ENCODE measurements at places on chromosomes 13 and 19.

DNA sequence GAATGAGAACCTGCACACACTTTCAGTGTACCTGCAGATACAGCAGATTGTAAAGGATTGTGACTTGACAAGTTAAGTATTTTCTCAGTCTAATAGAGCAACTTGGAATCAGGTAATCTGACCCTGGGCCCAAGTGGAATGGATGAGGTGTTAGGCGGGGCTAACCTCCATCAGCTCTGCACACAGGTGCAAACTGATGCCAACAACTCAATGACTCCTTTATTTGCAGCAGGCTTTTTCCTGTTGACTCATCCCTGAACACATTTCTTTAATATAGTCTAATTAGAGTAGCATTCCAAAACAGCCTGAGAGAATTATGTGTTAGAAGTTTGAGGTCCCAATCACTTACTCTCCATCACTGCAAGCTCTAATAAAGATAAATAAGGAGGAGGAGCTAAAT lies 48.8 kb downstream of the TPT1 start:
- DNase-seq, result no peak

DNA sequence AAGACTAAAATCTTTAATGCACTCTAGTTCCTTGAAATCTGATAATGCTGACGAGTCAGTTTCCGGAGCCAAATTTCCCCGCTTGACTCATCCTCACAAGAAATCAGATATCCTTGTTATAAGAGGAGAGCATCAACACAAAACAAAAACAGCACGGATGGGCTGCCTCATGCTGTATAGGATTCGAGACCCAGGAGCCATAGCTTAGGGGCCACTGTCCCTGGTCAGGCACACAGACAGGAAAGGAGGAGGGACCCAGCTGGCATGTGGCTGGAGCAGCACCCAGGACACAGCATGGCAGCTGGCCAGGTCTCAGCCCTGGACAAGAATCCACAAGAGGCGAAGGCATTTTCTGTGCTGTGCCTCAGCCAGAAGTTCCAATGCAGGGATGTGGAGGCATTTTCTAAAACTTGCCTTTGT lies 110.2 kb upstream of the SPATA13 start:
- no peak for DNase-seq

DNA sequence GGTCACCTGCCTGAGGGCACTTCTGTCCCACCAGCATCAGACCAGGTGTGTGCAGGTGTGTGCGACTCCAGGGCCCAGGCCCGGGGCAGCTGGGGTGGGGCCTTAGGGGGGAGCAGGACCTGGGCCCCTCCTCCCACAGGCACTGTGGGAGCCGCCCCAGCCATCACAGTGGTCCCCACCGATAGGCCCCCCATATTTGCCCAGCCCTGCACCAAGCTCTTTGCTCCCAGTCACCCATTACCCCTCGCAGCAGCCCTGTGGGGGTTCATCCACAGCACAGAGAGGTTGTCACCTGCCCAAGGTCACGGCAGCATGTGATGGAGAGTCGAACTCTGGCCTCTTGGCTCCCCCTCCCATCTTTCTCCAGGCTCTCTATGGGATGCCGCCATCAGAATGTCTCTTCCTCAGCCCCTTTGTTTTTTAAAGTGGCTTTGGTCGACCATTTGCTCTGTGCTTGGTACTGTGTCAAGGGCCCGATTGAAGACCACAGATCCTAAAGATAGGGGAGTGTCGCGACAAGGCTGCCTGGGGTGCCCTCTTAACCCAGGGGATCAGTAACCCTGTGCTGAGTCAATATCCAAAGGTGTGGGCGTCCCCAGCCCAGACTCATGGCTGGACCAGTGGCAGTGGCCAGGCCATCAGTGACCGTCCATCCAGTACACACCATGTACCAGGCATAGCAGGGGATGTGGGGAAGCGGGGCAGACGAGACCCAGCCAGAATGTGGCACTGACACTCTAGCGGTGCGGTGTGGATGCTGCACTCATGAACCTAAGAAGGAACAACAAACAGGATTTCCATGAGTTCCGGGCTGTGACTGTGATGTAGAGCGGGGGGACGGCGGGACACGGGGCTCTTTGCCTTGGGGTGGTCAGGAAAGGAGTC lies 28.3 kb upstream of the NCCRP1 start:
- no peak for DNase-seq

- DNase-seq, result peak; percentile 83
Measured at GRCh38 chr13:49023431-49023830, 47.7 kb downstream of the FNDC3A start.

DNA sequence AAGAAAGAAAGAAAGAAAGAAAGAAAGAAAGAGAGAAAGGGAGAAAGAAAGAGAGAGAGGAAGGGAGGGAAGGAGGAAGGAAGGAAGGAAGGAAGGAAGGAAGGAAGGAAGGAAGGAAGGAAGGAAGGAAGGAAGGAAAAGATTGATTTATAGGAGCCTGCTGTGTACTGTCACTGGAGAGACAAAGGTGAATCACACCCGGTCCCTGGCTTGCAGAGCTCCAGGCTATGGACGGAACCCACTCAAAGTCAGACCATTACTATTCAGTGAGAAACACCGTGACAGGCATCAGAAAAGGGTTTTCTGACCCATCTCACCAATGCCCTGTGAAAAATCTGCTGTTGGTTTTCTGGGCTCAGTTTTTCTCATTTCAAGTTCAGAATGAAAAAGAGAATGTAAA lies 7.3 kb upstream of the CEACAM6 start:
- DNase-seq, result no peak

GRCh38 chr13:28495538-28496187 lies 735 bp upstream of the FLT1 start:
- no peak for DNase-seq

GRCh38 chr19:17557466-17557865 lies 2.0 kb downstream of the COLGALT1 start:
- no peak for DNase-seq

DNA sequence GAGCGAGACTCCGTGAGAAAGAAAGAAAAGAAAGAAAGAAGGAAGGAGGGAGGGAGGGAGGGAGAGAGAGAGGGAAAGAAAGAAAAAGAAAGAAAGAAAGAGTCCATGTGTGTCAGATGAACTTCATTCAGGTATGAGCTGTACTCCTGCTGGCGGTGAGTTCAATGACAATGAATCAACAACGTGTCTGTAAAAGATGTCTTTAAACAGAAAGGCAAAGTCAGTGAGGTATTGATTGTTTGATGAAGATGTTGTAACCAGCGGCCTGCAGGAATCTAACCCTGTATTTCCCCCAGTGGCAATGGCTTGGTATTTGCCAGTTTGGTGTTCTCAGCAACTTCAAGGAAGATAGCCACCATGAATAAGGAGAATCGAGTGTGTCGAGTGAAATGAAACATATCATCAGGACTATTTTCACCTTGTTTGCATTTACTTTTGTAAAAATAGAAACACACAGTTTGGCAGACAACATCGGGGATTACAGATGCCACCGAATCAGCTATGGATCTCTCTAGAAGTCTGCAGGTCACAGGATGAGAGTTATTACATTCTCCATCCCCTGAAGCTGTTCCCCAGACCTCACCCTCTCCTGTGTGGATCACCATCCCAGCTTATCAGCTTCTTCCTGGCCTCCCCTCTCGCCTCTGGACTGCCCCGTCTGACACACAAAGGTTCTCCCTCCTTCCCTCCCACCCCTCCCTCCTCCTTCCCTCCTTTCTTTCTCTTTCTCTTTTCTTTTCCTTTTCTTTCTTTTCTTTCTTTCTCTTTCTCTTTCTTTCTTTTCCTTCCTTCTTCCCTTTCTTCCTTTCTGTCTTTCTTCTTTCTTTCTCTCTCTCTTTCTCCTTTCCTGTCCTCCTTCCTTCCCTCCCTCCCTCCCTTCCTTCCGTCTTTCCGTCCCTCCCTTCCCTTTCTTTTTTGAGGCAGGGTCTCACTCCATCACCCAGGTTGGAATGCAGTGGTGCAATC lies 8.2 kb upstream of the SBK3 start:
- no peak for DNase-seq

- DNase-seq, result no peak
Measured at GRCh38 chr19:5951338-5951861, 26.5 kb downstream of the RANBP3 start.

- no peak for DNase-seq
Measured at GRCh38 chr19:15268192-15268927, 36.1 kb upstream of the EPHX3 start.
